Activated T-helper 2 cell treated with anti-CD3 and anti-CD28 coated beads, Interferon-gamma antibody, Interleukin-2, Interleukin-4, amounts not matched to agents 10 μg/mL and 5 μg/mL and 100 μg/mL, durations not matched to agents 14 hours and 24 hours and 36 hours (primary cell): ENCODE measurements at places on chromosomes 6 and 20.

GRCh38 chr20:45935416-45936046 lies 1.0 kb downstream of the PCIF1 start:
- no peak for DNase-seq

DNA sequence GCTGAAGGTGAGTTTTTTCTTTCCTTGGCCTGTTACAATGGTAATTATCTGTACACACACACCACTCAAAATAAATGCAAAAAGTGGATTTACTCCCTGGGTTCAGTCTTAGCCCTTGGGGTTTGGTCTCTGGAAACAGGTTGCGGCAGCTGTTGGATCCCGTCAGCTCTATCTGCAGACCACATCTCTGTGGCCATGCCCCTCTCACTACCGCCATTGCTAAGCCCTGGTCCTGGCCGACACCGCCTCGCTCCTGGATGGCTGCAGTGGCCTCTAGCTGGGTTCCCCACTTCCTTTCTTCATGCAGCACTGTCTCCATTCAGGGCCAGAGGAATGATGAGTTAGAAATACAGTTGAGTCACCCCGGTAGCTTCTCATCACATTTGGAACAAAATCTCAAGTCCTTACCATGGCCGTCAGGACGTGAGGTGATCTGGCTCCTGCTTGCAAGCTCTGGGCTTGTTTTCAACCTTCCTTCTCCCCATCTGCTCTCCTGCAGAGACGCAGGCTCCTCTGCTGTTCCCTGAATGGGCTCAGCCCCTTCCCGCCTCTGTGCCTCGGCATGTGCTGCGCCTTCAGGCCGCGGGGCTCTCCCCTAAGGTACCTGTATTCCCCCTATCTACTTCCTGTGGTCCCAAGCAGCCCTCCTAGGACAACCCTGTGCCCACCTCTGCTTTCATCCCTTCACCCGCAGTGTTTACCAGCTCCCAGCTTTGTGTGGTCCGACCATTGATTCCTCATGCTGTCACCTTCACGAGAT lies 38.0 kb downstream of the EFCAB8 start:
- no peak for DNase-seq

GRCh38 chr20:43458422-43458924 lies 777 bp downstream of the SRSF6 start:
- DNase-seq: no peak

GRCh38 chr20:57280221-57280620 lies 13.8 kb upstream of the BMP7 start:
- DNase-seq: no peak

- peak; percentile 14 for DNase-seq
These were observed 530 bp downstream of the GOPC start for GRCh38 chr6:117601811-117602150.

GRCh38 chr6:82458705-82459104 lies 95.1 kb downstream of the TPBG start:
- no peak for DNase-seq

DNA sequence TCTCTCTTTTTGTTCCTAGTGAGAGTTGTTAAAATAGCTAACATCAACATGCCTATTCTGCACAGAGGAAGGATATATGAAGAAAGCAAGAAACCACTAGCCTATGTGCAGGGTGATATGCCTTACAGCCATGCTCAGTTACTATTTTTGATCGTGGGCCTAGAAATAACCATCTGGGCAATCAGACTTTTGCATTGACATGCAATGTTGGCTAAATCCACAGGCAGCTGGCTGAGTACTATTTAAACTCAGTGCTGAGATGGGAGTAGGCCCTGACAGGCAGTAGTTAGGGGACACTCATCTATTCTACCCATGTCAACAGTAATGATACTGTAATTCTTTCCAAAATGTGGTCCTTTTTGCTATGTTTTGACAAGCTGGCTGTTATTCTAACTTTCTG lies 89.6 kb downstream of the HDGFL1 start:
- DNase-seq: no peak

- DNase-seq: no peak
These were observed 398.0 kb downstream of the DHX35 start for GRCh38 chr20:39359981-39360620.

DNA sequence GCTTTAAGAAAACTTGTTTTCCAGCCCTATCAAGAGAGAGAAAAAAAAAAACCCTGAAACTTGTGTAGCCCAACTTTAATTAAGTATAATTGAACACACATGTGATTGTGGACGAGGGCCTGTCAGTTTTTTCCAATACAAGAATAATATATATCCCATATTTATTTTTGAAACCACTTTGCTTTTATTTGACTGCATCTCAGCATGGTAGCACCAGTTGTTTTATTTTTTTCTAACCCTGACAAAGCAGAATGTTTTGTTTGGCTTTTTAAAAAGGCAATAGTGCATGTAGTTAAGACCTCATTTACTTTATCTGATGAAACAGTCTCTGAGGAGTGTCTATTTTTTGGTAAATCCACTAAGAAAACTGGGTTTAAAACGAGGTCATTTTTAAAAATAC lies 257.7 kb downstream of the CDKAL1 start:
- DNase-seq: no peak

DNA sequence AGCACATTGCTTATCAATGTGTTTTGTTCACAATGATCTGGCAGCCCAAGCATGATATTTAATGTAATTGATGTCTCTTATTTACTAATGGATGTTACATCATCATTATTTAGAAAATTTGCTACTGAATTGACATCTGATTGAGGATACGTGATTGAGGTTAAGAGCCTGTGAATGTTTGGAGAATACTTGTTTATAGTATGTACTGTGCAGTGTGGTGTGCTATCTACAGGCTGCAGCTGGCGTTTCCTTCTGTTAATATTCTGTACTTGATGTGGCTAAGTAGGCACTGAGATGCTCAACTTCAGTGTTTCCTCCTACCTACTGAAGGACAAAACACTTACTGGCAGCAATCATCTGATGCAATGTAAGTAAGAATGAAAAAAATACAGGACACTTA lies 709.6 kb upstream of the FLRT3 start:
- no peak for DNase-seq

- DNase-seq: no peak
These were observed 11.2 kb downstream of the KIZ start for GRCh38 chr20:21137078-21137477.

DNA sequence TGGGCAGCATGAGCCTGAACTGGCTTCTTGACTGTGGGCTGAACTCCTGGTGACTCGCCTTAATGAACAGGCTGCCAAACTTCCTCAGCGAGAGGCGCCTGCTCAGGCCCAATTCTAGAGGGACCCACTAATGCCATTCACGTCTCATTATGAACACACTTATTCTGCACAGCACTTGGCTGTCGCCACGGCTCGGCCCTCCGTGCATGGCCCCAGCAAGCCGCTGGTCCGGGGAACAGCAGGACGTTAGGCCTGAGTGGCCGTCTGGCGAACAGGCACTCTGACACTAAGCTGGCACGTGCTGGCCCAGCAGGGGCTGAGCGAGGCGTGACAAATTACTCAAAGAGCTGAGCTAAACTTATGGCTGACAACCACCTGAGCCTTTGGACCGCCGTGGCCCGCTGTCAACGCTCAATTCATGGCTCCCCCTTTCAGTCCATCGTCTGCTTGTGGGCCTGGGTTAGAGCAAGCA lies 45.9 kb downstream of the INSM1 start:
- no peak for DNase-seq

DNA sequence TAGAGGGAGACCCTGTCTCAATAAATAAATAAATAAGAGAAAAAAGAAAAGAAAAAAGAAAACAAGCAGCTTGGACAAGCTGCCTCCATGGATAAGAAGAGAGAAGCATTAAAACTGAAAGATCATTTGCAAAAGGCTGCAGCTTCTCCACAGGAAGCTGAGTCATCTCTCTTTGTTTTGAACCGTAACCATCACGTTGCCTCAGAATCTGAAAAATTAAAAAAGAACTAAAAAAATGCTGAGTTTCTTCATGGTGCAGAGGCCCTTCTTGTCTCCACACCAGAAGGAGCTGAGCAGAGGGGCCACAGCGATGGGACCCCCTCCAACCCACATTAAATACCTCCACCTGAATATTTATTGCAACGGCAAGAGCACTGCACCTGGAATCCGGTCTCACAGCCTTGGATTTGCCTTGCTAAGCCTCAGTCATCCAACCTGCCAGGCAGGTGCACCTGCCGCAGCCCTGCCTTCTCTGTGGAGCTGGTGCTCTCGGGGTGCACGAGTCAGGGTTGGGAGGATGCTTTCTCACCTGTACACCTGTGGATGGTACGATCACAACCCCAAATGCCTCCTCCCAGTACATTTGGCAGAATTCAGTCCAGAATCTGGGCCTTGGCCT lies 28.1 kb downstream of the TOX2 start:
- peak; percentile 26 for DNase-seq

- no peak for DNase-seq
These were observed 108.9 kb upstream of the BTBD3 start for GRCh38 chr20:11808841-11809240.

DNA sequence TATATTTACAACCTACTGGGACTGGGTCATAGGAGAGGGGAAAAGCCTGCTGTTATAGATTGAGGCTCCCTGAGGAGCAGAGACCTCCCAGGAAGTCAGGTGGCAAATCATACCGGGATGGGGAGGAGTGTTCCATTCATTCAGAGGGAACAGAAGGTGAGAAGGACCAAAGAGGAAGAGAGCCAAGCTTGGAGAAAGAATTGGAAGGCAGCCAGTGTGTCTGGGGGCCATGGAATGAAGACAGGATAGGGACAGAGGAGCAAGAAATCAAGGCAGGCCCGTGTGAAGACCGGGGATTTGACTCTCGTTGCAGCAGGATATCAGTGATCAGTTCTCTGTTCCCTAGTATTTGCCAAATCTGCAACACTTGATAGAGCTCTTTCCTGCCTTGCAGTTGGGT lies 5.7 kb upstream of the ZNF217 start:
- no peak for DNase-seq

- DNase-seq: no peak
These were observed 98.6 kb downstream of the DACT2 start for GRCh38 chr6:168221000-168221399.

DNA sequence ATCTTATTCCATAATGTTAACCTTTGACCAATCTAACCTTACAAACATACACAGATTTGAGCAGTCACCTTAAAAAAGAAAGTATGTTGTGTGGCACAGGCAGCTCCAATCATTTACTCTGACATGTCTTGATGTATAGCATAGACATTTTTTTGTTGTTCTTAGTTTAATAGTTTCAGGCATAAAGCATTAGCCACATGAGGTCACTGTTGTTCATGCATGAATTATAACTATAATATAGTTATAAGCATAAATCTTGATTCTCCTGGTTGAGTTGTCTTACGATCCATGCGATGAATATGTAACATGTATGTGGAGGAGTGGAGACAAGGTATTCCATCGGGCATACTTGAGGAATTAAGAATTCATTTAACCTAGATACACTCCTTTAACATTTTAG lies 26.1 kb upstream of the NKAIN2 start:
- no peak for DNase-seq

DNA sequence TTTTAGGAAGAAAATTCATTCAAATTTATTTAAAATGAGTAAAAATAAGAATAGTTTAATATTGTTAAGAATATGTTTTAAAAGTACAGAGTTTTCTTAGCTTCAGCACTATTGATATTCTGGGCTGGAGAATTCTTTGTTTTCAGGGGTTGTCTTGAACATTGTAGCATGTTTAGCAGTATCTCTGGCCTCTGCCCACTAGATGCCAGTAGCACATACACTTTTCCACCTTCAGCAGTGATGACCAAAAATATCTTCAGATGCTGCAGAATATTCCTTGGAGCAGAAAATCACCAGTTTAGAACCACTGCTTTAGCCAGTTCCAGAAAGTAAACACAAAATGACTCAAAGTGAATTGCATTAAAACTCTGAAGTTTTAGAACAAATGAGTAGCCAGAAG lies 19.4 kb upstream of the SDHAF4 start:
- DNase-seq: no peak

GRCh38 chr6:153096031-153096430 lies 35.1 kb downstream of the RGS17 start:
- no peak for DNase-seq

DNA sequence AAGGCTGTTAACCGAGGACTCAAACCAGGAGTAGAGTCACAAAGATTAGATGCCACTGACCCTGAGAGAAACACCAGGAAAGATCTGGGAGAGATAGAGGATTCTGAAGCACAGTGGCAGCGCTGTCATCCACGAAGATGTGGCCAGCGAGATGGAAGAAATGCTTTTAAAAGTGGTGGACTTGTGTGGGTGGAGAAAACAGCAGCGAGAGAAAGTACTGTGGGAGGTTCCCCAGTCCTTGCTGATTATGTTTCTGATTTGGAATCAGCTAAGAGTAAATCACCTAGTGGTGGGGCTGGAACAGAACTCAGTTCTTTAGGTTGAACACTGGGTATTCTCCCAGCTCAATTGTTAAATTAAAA lies 435 bp upstream of the ZNF322 start:
- no peak for DNase-seq

DNA sequence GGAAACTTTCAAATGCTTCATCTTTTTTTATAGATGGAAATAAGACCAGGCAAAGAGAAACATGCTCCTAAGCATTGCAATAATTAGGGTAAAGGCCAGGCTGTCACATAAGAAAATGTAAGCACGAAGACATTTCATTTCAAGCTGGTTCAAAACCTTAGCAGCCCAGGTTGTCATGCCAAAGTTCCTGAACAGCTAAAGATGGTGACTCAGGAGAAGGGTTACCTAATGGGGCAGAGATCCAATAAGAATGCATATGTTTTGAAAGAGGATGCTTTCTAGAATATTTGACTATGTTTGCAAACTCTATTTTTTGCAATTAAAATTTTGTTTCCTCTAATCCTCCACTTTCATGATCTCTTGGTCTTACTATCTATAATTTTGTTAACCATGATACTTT lies 65.6 kb upstream of the PHACTR2 start:
- DNase-seq: no peak

DNA sequence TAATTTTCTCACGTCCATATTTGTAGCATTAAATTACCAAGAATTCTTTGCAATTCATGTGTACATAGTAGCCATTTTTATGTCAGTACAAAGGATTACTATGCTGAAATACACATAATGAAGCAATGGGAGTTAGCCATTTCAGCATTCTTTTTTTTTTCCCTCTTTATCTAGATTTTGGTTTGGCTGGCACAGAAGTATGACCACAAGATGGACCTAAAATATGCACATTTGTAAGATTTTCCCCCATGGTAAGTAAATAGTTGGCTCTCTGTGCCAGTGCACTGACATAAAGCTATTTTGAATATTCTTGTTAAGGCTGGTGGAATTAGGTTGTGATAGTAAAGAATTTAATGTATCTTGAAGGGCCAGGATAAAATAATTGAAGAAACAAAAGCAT lies 486.1 kb upstream of the BTBD3 start:
- no peak for DNase-seq
